ENCODE measurements at places on chromosomes 1 and 21. TPM values are rescaled to one million over a fixed set of nuclear protein-coding genes. Genes with fewer than 3 reads are reported as not detected.

LORICRIN gene
- polyA plus RNA-seq = not detected

LRRC3 gene
- polyA plus RNA-seq = 0.06 TPM

NAV1 gene
- polyA plus RNA-seq = 0.18 TPM

S100A7 gene
- not detected for polyA plus RNA-seq

MXRA8 gene
- 0.66 TPM for polyA plus RNA-seq

PPIAL4G gene
- 0.05 TPM for polyA plus RNA-seq

S100A1 gene
- not detected for polyA plus RNA-seq

CD52 gene
- polyA plus RNA-seq = 7,628 TPM

TDRD10 gene
- polyA plus RNA-seq = not detected

AMY1B gene
- polyA plus RNA-seq = not detected

GSTM5 gene
- not detected for polyA plus RNA-seq

RABIF gene
- 18.2 TPM for polyA plus RNA-seq

- no peaks in the 10 kb centered on the region for H3K27me3 ChIP-seq
- no peak overlapping the region for H3K27ac ChIP-seq
- H3K36me3 ChIP-seq = no peaks in the 10 kb centered on the region
- DNase-seq = no peak
These were observed 132.9 kb downstream of the SYT2 start for GRCh38 chr1:202577381-202577780.

- DNase-seq = no peak
- H3K4me1 ChIP-seq = no peaks in the 10 kb centered on the region
- H3K27ac ChIP-seq = no peak overlapping the region
- no peaks in the 10 kb centered on the region for H3K27me3 ChIP-seq
- H3K36me3 ChIP-seq = no peaks in the 10 kb centered on the region
These were observed 63.7 kb downstream of the MAP10 start for GRCh38 chr1:232868793-232869491.

DNA sequence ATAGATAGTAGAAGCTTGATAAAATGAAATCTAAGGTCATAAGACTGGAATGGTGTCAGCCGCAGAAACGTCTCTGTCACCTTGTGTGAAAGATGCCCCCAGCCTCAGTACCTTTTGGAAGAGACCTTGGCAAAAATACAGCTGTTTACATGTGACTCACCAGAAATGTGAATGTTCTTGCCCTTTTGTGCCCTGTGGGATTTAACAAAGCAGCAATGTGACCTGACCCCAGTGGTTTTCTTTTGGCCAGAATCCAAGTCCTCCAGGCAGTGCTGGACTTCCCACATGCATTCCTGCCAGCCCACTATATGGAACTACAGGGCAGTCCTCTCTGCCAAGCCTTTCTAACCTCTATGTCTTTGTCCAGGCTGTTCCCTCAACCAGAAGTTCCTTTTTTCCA lies 27.2 kb upstream of the LRRC8C start:
- H3K4me1 ChIP-seq = peaks cover 82% of the 10 kb centered on the region
- peak overlapping the region; percentile 17 for H3K4me3 ChIP-seq
- no peaks in the 10 kb centered on the region for H3K36me3 ChIP-seq
- no peaks in the 10 kb centered on the region for H3K27me3 ChIP-seq
- peak overlapping the region; percentile 92 for H3K27ac ChIP-seq
- no peak for DNase-seq

- no peak overlapping the region for H3K27ac ChIP-seq
- no peaks in the 10 kb centered on the region for H3K36me3 ChIP-seq
- DNase-seq = no peak
- no peaks in the 10 kb centered on the region for H3K4me1 ChIP-seq
- H3K4me3 ChIP-seq = no peak overlapping the region
These were observed 43.6 kb downstream of the TNFRSF9 start for GRCh38 chr1:7896994-7897393.

DNA sequence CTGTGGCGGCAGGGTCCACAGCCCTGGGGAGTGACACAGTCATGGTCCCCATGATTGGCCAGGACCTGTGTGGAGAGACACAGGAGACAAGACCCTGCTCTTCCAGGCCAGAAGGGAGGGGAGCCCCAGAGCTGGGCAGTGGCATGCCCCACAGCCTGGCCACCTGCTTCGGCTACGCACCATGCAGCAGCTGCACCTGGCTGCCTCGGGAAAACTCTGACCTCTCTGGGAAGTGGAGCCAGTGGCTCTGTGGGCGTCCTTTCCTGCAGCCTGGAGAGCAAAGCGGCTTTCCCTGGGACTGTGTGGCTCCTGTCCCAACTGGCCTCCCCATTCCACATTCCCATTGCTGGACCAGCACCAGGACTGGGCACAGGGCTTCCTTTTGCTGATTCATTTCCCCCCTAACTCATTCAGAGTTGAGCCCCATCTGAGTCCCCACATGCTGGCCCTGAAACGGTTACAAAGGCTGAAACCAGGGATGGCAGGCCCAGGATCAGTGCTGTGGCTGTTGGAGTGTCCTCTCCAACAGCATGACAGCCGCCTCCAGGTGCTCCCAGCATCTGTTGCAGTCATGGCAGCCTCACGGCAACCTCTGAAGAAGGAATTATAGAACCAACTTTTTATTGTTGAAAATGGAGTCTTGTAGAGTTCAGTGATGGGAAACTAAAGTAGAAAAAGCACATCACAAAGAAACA lies 15.0 kb downstream of the OXCT2 start:
- H3K36me3 ChIP-seq = peaks cover 94% of the 10 kb centered on the region
- no peaks in the 10 kb centered on the region for H3K27me3 ChIP-seq
- DNase-seq = no peak
- no peaks in the 10 kb centered on the region for H3K4me1 ChIP-seq

- H3K27ac ChIP-seq = no peak overlapping the region
- H3K36me3 ChIP-seq = no peaks in the 10 kb centered on the region
These were observed 31.1 kb downstream of the AK4 start for GRCh38 chr1:65179148-65179547.

DNA sequence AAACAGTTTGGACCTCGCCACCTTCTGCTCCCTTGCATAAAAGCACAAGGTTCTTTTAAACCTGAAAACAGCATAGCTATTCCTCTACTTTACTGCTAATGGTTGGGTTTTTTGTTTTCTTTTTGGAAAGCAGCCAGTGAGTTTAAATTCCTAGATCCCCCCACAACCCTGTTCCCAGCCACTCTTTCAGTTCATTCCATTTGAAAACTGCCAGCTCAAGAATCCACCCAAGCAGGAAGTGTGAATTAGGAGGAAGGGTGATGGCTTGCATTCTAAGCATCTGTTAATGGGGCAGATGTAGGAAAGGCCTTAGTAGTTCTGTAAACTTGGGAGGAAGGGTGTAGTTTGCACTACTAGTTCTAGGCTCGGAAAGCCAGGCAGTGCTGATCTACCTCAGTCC lies 172.9 kb upstream of the HOOK1 start:
- H3K4me1 ChIP-seq = no peaks in the 10 kb centered on the region
- H3K27ac ChIP-seq = no peak overlapping the region
- H3K4me3 ChIP-seq = no peak overlapping the region
- no peaks in the 10 kb centered on the region for H3K27me3 ChIP-seq
- no peak for DNase-seq
- no peaks in the 10 kb centered on the region for H3K36me3 ChIP-seq

- H3K27me3 ChIP-seq = no peaks in the 10 kb centered on the region
- H3K4me3 ChIP-seq = peak overlapping the region; percentile 59
- no peaks in the 10 kb centered on the region for H3K36me3 ChIP-seq
- peak overlapping the region; percentile 76 for H3K27ac ChIP-seq
These were observed 407 bp downstream of the GALNT2 start for GRCh38 chr1:230067419-230067870.

GRCh38 chr21:31143036-31143435 lies 104.8 kb upstream of the KRTAP19-8 start:
- peaks cover 24% of the 10 kb centered on the region for H3K4me1 ChIP-seq
- no peak for DNase-seq
- no peak overlapping the region for H3K4me3 ChIP-seq

DNA sequence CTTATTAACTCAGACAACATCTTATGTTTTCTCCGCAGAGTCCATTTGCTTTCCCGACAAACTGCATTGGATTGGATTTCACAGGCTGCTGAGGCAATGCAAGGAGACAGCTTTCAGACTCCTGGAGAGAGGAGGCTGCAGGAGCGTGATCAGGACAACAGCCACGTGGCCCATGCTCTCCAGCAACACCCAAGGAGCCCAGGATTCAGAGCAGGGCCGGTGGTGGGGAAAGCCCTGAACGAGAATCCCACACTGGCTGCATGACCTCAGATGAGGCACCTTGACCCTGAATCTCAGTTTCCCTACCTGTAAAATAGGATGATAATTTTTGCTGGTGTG lies 78.3 kb upstream of the NFASC start:
- H3K27me3 ChIP-seq = no peaks in the 10 kb centered on the region
- H3K4me1 ChIP-seq = no peaks in the 10 kb centered on the region
- DNase-seq = no peak
- no peak overlapping the region for H3K27ac ChIP-seq
- H3K4me3 ChIP-seq = no peak overlapping the region
- no peaks in the 10 kb centered on the region for H3K36me3 ChIP-seq

- H3K27ac ChIP-seq = no peak overlapping the region
- H3K4me3 ChIP-seq = no peak overlapping the region
- peaks cover 12% of the 10 kb centered on the region for H3K4me1 ChIP-seq
- peaks cover 4% of the 10 kb centered on the region for H3K27me3 ChIP-seq
These were observed 2.3 kb downstream of the VANGL1 start for GRCh38 chr1:115644109-115644508.

- no peak overlapping the region for H3K27ac ChIP-seq
- DNase-seq = no peak
- H3K27me3 ChIP-seq = no peaks in the 10 kb centered on the region
- H3K4me3 ChIP-seq = no peak overlapping the region
- H3K36me3 ChIP-seq = no peaks in the 10 kb centered on the region
These were observed 9.4 kb upstream of the TLR5 start for GRCh38 chr1:223152399-223152798.

GRCh38 chr1:70429219-70429618 lies 18.2 kb downstream of the CTH start:
- H3K27ac ChIP-seq = no peak overlapping the region
- H3K27me3 ChIP-seq = no peaks in the 10 kb centered on the region
- H3K4me3 ChIP-seq = no peak overlapping the region
- H3K4me1 ChIP-seq = no peaks in the 10 kb centered on the region
- DNase-seq = no peak

DNA sequence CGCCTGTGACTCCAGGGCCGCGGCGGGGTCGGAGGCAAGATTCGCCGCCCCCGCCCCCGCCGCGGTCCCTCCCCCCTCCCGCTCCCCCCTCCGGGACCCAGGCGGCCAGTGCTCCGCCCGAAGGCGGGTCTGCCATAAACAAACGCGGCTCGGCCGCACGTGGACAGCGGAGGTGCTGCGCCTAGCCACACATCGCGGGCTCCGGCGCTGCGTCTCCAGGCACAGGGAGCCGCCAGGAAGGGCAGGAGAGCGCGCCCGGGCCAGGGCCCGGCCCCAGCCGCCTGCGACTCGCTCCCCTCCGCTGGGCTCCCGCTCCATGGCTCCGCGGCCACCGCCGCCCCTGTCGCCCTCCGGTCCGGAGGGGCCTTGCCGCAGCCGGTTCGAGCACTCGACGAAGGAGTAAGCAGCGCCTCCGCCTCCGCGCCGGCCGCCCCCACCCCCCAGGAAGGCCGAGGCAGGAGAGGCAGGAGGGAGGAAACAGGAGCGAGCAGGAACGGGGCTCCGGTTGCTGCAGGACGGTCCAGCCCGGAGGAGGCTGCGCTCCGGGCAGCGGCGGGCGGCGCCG lies at the start of gene SIM2:
TSS of gene SIM2 (plus strand) at position 135 of the 565 bp plus-strand sequence. CDS start 632 bp downstream, outside the sequence.
- H3K4me1 ChIP-seq = peaks cover 7% of the 10 kb centered on the region
- H3K4me3 ChIP-seq = no peak within 1 kb of the TSS
- DNase-seq = no peak
- H3K27ac ChIP-seq = no peak within 1 kb of the TSS
- H3K36me3 ChIP-seq = no peaks in the 10 kb centered on the region

DNA sequence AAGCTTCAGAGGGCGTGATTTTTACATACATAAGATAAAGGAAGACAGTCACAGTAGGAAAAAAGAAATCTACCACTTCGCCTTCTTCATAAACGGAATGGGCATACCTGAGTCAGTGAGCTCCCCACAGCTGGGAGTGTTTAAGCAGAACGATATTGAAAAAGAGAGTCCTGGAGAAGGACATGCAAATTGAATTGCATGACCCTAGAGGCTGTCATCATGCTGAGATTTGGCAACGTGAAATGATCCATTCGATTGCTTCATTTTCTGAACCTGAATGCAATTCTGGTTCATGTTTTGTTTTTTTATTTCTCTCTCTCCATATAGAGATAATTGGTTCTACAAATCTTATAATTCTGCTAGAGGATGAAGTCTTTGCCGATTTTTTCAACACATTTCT lies 3.7 kb downstream of the RGSL1 start:
- H3K4me1 ChIP-seq = no peaks in the 10 kb centered on the region
- no peak for DNase-seq
- H3K27ac ChIP-seq = no peak overlapping the region
- no peaks in the 10 kb centered on the region for H3K36me3 ChIP-seq
- peaks cover 4% of the 10 kb centered on the region for H3K27me3 ChIP-seq
- H3K4me3 ChIP-seq = no peak overlapping the region
